Bone marrow (tissue), 2 donors: ENCODE measurements at places on chromosomes 16 and 17.
A peak's percentile ranks its signal among the peaks of the same experiment; 100 is the strongest.

- no peak for DNase-seq
Measured at GRCh38 chr17:73423806-73424205, 112.0 kb upstream of the CDC42EP4 start.

- peak; percentile 77 for DNase-seq
Measured at GRCh38 chr17:68497885-68498319, 14.3 kb upstream of the PRKAR1A start.

- DNase-seq = peak; percentile 28
Measured at GRCh38 chr17:19398301-19399181, 11.6 kb upstream of the MFAP4 start.

- DNase-seq = no peak
Measured at GRCh38 chr16:67964477-67965131, 3.8 kb downstream of the SLC12A4 start.

- DNase-seq = no peak
Measured at GRCh38 chr17:66975614-66976378, 11.3 kb downstream of the CACNG4 start.

GRCh38 chr17:58789160-58789559 lies 33.5 kb downstream of the PPM1E start:
- no peak for DNase-seq

DNA sequence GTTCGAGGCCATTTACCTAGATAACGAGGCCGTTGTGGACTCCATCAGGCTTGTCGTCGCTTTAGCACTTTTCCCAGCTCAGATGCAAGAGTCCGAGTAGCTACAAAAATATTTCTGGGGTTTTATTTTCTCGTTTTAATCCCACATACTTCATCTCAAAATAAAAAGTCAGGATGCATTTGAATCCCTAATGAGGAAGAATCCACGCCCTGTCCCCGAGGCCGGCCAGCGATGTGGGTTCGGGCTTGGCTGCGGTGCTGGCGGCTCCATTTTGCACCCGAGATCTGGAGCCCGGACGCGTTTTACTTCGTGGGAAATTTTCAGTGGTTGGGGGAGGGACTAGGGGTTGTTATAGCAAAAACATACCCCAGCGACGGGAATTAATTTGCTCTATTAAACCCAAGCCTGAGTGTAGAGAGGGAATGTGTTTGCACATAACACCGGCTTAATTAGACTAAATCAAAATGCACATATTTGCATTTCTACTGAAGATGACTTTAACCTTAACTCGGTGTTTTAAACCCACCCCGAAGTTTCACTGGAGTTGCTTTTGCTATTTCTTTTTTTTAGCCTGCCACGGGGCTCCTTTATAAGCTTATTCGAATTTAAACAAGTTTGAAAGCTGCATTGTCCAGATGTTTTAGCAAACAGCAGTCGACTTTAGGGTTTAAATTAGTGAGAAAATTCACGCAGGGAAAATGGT lies 4.8 kb downstream of the IRX5 start:
- DNase-seq = no peak

DNA sequence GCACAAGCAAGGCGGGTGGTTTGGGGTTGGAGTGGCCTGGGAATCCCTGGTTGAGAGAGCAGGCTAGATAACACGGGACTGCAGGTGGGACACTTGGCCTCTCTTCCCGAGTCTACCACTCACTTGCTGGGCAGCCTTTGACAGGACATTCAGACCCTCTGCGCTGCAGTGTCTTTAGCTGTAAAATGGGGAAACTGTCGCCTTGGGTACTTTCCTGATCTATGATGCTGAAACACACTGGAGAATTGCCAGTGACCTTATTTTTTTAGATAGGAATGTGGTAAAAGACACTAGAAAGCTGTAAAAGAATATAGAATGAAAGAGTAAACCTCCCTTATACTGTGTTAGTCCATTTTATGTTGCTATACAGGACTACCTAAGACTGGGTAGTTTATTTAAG lies 30.5 kb downstream of the KSR1 start:
- DNase-seq = no peak

GRCh38 chr16:85313526-85314301 lies 201.4 kb upstream of the CIBAR2 start:
- peak; percentile 26 for DNase-seq

- no peak for DNase-seq
Measured at GRCh38 chr17:9658593-9659211, 13.4 kb downstream of the USP43 start.

- no peak for DNase-seq
Measured at GRCh38 chr17:57931488-57932137, 23.6 kb downstream of the CUEDC1 start.

- no peak for DNase-seq
Measured at GRCh38 chr17:2965621-2966595, 97.5 kb downstream of the OR1D5 start.

GRCh38 chr17:289409-289808 lies 63.2 kb downstream of the RPH3AL start:
- no peak for DNase-seq

DNA sequence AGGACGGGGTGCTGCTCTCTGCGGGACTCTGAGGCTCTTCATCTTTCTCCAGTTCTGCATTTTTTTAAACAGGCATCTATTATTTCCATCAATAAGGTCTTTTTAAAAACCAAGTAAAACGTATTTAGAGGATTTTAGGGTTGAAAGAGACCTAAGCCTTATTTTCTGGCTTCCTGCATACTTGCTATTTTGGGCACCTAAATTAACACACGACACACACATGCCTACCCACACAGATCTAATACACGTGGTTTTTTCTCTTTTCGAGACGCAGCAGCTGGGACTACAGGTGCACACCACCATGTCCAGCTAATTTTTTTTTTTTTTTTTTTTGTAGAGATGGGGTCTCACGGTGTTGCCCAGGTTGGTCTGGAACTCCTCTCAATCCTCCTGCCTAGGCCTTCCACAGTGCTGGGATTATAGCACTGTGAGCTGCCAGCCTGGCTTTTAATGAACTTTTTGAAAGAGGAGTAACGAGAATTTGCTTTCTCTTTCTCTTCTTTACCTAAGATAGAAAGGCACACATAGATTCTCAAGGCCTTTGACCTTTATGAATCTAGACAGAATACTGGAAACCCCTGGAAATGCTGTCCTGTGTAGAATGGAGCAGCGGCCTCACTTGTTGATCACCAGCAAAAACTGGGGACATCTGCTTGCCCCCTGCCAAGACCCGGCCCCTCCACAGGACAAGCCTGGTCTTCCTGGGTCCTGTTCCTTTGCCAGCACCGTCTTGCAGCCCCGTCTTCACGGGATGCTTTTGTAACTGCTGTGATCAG lies 13.8 kb downstream of the DNAAF8 start:
- DNase-seq = no peak

GRCh38 chr17:49708515-49709183 lies 885 bp upstream of the SLC35B1 start:
- no peak for DNase-seq

DNA sequence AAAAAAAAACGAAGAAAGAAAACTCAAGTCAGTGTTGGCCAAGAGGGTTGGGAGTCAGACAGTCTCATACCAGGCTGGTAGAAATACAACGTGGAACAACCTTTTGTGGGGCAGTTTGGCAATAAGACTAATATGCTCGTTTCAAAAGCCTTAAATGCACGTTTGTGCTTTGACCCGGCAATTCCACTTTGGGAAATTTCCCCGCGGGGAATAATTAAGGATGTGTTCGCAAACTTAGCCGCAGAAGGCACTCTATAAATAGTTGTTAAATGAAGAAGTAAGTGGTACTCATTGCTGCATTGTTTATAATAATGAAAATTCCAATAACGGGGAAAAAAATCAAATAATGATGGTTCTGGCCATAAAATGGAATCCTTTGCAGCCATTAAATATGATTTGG lies 664.8 kb upstream of the EEF2KMT start:
- DNase-seq = no peak

DNA sequence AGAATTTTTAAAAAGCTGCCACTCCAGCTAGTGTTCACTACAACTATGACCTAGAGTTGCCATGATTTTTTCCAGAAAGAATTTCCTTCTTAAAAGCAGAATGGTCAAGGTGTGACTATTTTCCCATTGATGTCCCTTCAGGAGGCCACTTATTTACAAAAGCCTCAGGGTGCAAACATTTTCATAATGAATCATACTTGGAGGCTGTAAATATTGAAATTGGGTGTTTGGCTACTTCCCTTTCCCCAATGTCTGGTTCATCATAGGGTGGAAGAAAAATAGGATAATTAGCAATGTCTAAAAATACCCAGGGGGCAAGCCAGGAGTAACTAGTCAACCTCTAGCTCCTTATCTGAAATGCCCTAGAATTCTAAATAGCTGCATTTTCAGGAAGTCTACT lies 18.8 kb downstream of the AXIN2 start:
- no peak for DNase-seq

DNA sequence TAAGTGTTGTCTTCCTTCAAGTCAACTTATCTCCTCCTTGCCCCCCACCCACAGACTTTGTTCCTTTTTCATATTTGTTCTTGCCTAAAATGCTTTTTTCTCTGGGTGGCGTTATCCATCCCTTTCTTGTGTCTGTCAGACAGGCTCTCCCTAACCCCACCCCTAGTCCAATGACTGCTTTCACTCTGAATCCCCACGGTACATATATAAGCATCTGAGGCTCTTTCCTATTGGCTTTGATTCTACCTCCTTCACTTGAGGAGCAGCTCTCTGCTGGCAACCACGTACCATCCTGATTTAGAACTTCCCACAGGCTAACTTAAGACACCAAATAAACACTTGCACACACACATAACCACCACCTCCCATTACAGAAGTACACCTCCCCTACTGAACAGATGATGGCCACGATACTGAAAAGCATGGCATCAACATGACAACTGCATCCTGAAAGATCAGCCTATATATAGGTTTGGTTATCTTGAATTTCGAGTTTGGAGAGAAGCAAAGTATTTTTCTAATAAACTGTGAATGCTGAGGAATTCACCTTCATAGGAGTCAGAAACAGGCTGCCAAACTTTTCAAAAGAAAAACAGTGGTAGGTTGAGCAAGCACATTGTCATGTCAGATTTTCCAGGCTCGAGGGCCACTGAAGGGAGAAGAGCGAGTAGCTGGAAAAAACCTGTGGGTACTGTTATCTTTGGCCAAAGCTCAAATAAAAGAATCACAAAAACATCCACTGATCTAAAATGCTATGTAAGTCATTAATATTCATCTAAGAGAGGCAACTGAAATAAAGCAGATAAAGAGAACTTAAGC lies 24.3 kb downstream of the STAT3 start:
- no peak for DNase-seq

- no peak for DNase-seq
Measured at GRCh38 chr17:7732981-7733539, 15.5 kb downstream of the DNAH2 start.

DNA sequence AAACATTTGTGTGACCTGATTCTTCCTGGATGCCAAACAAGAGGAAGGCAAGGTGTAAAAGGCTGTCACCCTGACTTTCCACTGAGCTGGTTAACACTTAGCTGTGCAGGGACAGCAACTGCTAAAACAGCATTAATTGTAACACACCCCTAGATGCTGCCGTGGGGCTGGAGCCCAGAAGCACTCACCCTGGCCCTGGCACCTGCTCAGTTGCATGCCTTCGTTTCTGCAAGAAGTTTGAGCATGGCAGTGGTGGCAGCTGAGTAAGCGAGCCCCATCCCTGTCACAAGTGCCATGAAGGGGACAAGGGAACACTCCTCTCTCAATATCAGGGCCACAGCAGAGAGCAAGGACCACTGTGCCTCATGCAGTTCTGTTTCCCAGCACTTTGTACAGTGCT lies 330.2 kb downstream of the TMEM114 start:
- DNase-seq = no peak

GRCh38 chr16:66342294-66342900 lies 24.1 kb upstream of the CDH5 start:
- no peak for DNase-seq

GRCh38 chr16:4376893-4377572 lies 5.4 kb downstream of the VASN start:
- DNase-seq = no peak

GRCh38 chr16:82350560-82350959 lies 180.5 kb upstream of the MPHOSPH6 start:
- DNase-seq = no peak

GRCh38 chr16:85207357-85207921 lies 95.2 kb upstream of the CIBAR2 start:
- no peak for DNase-seq

GRCh38 chr16:3474136-3474779 lies 21.0 kb downstream of the C16orf90 start:
- DNase-seq = no peak

- peak; percentile 33 for DNase-seq
Measured at GRCh38 chr16:23678430-23679273, at the start of gene PLK1. Gene PLK1, plus strand, starts transcription at chr16:23678889. Its CDS starts 44 bp downstream, at chr16:23678933.

GRCh38 chr16:31332544-31332943 lies 22.4 kb upstream of the ITGAX start:
- DNase-seq = no peak

DNA sequence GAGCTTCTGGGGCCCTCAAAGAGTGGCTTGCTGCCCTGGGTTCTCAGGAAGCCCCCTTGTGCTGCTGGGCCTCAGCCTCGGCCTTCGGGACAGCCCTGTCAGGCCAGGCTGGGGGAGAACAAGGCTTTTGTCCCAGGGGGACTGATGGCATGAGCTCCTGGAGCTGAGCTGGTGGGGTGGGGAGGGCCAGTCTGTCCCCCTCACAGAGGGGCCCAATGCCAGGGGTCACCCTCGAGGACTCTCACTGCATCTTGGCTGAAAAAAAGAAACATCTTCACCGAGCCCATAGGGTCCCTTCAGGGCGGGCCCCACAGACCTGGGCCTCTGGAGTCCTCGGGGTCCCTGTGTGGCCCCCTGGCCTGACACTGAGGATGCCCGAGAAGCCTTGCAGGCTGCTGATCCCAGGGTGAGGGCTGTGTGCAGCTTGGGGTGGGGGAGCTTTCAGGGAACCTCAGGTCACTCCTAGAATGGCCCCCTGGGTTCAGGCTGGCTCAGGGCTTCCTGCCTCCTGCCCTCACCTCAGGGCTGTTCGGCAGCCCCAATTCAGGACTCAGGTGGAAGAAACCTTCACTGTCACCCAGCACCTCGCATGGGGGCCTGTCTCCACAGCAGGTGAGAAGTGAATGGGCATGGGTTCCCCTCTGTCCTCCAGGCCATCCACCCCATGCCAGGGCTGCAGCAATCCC lies 90.5 kb downstream of the TNFRSF13B start:
- no peak for DNase-seq

- DNase-seq = no peak
Measured at GRCh38 chr16:87584271-87584670, 18.0 kb upstream of the JPH3 start.

GRCh38 chr17:76643553-76644148 lies at the start of gene ST6GALNAC1:
Gene ST6GALNAC1, minus strand, starts transcription at chr17:76643757. Its CDS starts 119 bp downstream, at chr17:76643638.
- no peak for DNase-seq

- DNase-seq = no peak
Measured at GRCh38 chr16:79329967-79330366, 270.6 kb downstream of the MAF start.

DNA sequence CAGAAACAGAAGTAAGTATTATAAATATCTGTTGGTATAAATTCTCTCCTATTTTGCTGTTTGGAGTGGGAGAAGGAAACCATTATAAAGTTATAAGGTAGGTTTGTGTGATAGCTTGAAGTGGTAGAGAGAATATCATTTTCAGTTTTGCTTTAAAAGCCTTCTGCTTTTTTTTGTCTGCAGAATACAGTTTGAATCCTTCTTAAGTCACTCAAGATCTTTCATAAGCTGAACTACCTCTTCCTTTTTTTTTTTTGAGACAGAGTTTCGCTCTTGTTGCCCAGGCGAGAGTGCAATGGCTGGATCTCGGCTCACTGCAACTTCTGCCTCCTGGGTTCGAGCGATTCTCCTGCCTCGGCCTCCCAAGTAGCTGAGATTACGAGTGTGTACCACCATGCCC lies 9.0 kb downstream of the ATAD5 start:
- DNase-seq = no peak
